AG04449 (cell line): ENCODE measurements at places on chromosomes 6 and 20.

- DNase-seq, result no peak
Observed at GRCh38 chr6:5723841-5724691, 282.7 kb downstream of the NRN1 start.

DNA sequence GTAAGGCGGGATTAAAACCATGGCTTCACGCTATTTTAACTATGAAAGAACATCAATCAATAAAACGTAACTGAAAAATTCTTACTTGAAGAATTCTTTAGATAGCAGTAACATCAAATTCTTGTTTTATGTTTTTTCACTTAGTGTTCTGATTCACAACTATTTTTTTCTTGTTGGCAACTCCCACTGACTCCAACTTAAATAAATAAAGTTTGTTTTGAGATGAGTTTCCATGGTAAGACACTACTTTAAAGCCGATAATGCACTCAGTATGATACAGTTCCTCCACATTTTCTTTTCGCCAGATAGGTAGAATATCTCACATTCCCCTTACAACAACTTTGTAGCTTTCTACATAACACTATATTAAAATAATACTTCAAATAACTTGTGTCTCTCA lies 33.1 kb upstream of the CNKSR3 start:
- DNase-seq, result peak; percentile 16

DNA sequence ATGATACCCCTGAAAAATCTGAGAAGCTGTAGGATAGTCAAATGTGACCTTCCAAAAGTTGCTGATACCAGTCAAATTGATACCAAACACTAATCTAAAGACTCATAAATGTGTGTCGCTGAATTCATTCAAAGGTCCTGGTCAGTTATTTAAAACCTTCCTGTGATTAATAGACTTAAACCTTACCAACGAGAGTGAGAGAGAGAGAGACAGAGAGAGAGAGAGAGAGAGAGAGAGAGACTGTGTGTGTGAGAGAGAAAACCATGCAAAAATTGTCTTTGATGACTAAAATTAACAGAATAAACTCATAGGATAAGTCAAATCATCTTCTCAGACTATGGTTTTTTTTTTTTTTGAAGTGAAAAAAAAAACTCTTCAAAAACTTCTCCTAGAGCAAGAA lies 370.9 kb upstream of the HS3ST5 start:
- DNase-seq, result no peak

DNA sequence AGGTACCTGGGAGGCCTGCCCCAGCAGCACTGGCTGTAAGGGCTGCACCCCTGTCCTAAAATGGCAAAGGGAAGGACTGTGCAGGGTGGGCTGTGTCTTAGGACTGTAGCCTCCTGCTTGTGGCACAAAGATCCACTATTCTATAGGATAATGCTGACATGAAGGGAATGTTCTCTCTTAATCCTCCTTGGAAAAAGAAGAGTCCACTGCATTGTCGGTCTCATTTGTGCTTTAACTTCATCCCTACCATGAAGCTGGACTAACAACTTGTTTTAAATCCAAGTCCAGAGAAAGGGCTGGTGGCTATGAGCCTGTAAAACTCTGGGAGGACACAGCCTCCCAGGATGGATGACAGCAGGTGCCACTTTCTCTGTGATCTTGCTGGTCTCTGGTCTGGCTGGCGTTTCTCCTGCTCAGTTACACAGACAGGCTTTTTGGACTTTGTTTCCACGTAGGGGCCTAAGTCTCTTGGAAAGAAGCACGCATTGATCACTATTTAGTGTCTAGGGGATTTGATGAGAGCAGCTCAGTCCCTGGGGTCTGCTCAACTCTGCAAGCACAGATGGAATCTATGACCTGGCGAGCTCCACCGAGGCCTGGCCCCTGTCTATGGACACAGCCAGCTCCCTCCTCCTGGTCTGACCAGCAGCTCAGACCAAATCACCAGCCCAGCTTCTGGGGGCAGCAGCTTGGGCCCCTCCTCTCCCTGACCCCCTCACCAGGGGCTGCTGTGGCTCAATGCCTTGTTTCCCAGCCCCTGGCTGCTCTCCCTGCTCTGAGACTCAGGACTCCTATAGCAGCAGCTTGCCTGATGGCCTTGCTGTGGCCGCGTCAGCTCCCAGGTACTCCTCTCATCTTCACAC lies 4.8 kb downstream of the CST3 start:
- no peak for DNase-seq

DNA sequence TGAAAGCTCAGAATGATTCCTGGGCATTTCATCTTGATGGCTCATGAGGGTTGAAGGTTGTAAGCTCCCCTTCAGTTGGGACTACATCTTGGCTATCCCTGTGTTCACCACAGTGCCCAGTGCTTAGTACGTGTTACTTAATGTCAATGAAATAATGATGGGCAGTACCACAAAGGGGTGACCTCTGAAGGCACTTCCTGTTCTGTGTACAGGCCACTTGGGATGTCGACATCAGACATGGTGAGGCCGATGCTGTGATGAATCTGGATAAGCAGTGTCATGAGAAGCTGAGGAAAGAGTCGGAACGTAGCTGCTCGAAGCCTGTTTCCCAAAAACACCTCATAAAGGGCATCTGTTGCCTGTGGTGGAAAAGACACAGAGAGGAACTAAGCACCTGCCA lies 27.6 kb upstream of the RBL1 start:
- DNase-seq, result no peak
